Activated naive CD8-positive, alpha-beta T cell treated with anti-CD3 and anti-CD28 coated beads, Interleukin-2, amount 50 U/mL, for 24 hours (primary cell): ENCODE measurements at places on chromosomes 2 and 18.
A peak's percentile ranks its signal among the peaks of the same experiment; 100 is the strongest.

DNA sequence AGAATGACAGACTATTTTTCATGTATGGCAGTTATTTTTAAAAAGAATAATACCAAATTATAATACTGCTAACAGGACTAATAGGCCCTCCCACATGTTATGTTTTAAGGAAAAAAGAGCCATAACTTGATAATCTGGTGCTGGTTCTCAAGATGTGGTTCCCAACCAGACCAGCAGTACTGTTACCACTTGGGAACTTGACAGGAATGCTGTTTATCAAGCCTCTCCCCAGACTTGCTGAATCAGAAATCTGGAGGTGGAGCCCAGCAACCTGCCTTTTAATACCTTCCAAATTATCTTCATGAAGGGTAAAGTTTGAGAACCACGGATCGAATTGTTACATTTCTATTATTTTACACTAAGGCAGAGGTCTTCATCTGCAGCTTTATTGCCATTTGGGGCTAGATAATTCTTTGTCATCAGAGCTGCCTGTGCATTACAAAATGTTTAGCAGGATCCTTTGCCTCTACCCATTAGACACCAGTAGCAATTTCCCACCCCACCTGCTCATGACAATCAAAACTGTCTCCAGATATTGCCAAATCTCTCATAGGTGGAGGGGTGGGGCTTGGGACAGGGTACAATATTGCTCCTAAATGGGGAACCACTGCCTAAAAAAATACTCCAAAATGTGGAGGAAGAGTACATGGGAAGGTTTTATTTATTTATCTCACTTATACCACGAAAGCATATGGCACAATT lies 629.6 kb downstream of the ARHGAP15 start:
- no peaks in the 10 kb centered on the region for H3K27me3 ChIP-seq
- no peaks in the 10 kb centered on the region for H3K4me1 ChIP-seq
- no peak overlapping the region for H3K4me3 ChIP-seq
- no peak for DNase-seq
- H3K27ac ChIP-seq = no peak overlapping the region

- H3K27me3 ChIP-seq = peaks cover 9% of the 10 kb centered on the region
- H3K36me3 ChIP-seq = no peaks in the 10 kb centered on the region
- no peak for DNase-seq
- H3K4me3 ChIP-seq = no peak overlapping the region
These were observed 419.7 kb upstream of the MEX3C start for GRCh38 chr18:51617167-51617566.

- H3K27ac ChIP-seq = no peak overlapping the region
- no peaks in the 10 kb centered on the region for H3K4me1 ChIP-seq
- H3K27me3 ChIP-seq = peaks cover 9% of the 10 kb centered on the region
These were observed 57.7 kb downstream of the ARHGEF4 start for GRCh38 chr2:130894326-130894942.

- peak overlapping the region; percentile 22 for H3K4me3 ChIP-seq
- no peak for DNase-seq
- H3K36me3 ChIP-seq = peaks cover 81% of the 10 kb centered on the region
- peaks cover 83% of the 10 kb centered on the region for H3K4me1 ChIP-seq
- H3K27me3 ChIP-seq = no peaks in the 10 kb centered on the region
- H3K27ac ChIP-seq = peak overlapping the region; percentile 65
These were observed 61.8 kb downstream of the ARHGAP25 start for GRCh38 chr2:68796295-68796905.

- H3K36me3 ChIP-seq = peaks cover 25% of the 10 kb centered on the region
- H3K4me1 ChIP-seq = peaks cover 15% of the 10 kb centered on the region
- H3K27me3 ChIP-seq = no peaks in the 10 kb centered on the region
- peak overlapping the region; percentile 0 for H3K27ac ChIP-seq
- H3K4me3 ChIP-seq = peak overlapping the region; percentile 12
These were observed 245.3 kb downstream of the STK39 start for GRCh38 chr2:168002021-168002553.

DNA sequence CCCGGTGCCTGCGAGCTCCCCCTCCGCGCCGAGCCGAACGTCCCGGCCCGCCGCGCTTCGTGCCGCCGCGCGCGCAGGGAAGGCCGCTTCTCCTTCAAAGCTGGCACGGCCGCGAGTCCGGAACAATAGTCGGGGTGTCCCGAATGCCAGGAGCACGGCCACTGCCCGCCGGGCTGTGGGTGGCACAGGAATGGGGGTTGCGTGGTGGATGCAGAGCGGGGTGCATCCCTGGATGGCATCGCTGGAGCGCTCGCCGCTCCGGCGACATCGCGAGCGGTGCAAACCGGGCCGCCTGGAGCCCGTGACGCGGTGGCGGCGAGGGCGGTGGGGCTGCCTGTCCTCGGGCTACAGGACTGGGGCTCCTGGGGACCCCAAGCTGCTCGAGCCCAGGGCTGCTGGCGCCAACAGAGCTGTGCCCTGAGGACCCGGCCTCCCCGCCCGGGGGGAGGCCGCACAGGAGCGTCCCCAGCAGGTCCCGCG lies 1.1 kb upstream of the SATB2 start:
- peaks cover 59% of the 10 kb centered on the region for H3K27me3 ChIP-seq
- peak; percentile 24 for DNase-seq
- no peak overlapping the region for H3K27ac ChIP-seq

DNA sequence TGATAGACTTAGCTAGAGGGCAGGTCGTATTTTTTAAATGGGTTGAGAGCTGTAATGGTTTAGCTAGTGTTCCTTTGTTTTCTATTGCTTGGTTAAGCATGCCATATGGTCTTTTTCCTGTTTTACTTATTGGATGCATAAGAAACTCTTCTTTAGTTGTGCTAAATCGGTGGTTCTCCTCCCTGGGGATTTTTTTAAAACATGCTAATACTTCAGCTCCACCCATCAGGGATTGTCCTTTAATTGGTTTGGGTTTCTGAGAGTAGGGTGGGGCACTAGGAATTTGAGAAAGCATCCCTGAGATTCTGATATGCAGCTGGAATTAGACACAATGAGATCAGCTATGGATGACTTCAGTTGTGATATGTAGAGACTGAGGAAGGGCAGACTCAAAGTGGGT lies 497.2 kb downstream of the THSD7B start:
- no peaks in the 10 kb centered on the region for H3K27me3 ChIP-seq
- no peak overlapping the region for H3K4me3 ChIP-seq
- H3K27ac ChIP-seq = no peak overlapping the region
- no peaks in the 10 kb centered on the region for H3K36me3 ChIP-seq
- DNase-seq = no peak

DNA sequence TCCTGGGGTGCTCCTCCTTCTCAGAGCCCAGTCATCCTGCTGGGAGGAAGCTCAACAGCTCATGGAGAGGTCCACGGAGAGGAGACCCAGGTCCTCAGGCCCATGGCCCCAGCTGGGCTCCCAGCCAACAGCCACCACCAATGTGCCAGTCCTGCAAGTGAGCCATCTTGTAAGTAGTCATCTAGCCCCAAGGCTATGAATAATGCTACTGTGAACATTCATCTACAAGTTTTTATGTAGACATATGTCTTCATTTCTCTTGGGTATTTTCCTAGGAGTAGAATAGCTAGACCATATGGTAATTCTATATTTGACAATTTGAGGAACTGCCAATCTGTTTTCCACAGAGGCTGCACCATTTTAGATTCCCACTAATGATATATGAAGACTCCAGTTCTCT lies 166.1 kb downstream of the MTCL1 start:
- DNase-seq = no peak
- no peak overlapping the region for H3K27ac ChIP-seq
- no peak overlapping the region for H3K4me3 ChIP-seq
- H3K4me1 ChIP-seq = no peaks in the 10 kb centered on the region
- H3K36me3 ChIP-seq = no peaks in the 10 kb centered on the region
- peaks cover 3% of the 10 kb centered on the region for H3K27me3 ChIP-seq

DNA sequence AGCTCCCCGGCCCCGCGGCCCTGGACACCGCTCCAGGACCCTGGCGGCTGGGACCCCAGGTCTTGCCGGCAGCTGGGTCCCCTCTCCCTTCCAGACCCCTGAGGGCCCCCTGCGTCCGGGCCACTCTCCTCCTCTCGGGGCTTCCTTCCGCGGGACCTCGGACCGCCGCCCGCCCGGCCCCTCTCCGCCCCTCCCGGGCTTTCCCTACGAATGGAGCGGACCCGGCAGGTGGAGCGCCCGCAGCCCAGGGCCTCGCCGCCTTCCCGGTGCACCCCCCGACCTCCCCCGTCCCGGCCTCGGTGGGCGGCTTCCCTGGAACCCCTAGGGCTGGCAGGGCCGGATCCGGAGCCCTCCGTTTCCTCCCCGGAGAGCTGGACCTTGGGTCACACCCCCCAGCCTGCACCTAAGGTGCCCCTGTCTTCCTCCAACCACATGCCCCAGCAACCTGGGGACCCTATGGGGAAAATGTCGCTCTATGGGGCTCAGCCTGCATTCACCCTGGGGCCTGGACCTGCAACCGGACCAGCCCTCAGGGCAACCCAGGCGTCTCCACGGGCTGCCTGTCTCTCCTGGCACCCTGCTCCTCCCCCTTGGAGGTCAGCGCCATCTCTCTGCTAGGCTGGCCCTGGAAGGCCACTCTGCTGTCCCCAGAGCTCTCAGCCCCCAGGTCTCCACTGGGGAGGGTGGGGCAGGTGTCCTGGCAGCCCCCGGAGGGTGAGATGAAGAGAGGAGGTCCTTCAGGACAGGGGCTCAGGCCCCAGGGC lies 730 bp downstream of the B3GNT7 start:
- peaks cover 22% of the 10 kb centered on the region for H3K27me3 ChIP-seq
- no peak overlapping the region for H3K27ac ChIP-seq
- H3K36me3 ChIP-seq = no peaks in the 10 kb centered on the region
- peak overlapping the region; percentile 62 for H3K4me3 ChIP-seq

DNA sequence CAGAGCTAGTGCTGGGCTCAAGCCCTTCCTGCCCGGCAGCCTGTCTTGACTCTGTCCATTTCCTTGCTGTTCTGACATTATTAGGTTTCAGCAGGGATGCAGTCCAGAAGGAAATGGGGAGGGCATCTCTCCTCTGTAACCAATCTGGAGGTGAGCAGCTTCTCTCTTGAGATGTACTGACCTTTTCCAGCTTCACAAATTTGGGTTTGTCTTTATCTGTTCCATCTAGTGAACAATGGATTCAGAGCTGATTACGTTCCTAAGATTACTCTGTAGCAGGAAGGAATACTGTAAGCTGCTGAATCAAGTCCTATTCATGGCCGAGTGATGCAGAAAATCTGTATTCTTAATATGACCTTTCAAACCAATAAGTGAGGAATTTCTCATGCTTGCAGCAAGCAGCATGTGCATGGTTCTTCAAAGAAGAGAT lies 11.0 kb downstream of the PLA2R1 start:
- H3K36me3 ChIP-seq = no peaks in the 10 kb centered on the region
- H3K27ac ChIP-seq = no peak overlapping the region
- H3K4me1 ChIP-seq = no peaks in the 10 kb centered on the region
- no peak overlapping the region for H3K4me3 ChIP-seq

DNA sequence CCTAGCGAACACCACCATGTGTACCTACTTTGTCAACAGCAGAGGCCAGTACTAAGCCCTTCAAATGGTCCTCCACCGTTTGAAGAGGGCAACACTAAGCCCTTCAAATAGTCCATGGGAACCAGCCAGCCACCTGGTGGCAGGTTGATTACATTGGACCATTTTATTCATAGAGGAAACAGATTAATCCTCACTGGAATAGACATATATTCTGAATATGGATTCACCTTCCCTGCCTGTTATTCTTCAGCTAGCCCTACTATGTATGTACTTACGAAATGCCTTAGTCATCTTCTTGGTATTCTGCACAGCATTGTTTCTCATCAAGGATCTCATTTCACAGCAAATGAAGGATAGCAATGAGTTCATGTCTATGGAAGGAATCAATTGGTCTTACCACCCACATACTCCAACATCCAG lies 10.0 kb upstream of the ZNF396 start:
- H3K27me3 ChIP-seq = peaks cover 11% of the 10 kb centered on the region
- no peak overlapping the region for H3K27ac ChIP-seq
- H3K4me1 ChIP-seq = peaks cover 4% of the 10 kb centered on the region

- no peaks in the 10 kb centered on the region for H3K36me3 ChIP-seq
- H3K27me3 ChIP-seq = no peaks in the 10 kb centered on the region
- no peak overlapping the region for H3K27ac ChIP-seq
- no peaks in the 10 kb centered on the region for H3K4me1 ChIP-seq
These were observed 152.8 kb downstream of the CAPN13 start for GRCh38 chr2:30654404-30654803.

- no peaks in the 10 kb centered on the region for H3K27me3 ChIP-seq
- no peaks in the 10 kb centered on the region for H3K36me3 ChIP-seq
- no peak overlapping the region for H3K4me3 ChIP-seq
- H3K4me1 ChIP-seq = no peaks in the 10 kb centered on the region
- no peak for DNase-seq
- no peak overlapping the region for H3K27ac ChIP-seq
These were observed 48.4 kb downstream of the LRP1B start for GRCh38 chr2:142082368-142082767.

DNA sequence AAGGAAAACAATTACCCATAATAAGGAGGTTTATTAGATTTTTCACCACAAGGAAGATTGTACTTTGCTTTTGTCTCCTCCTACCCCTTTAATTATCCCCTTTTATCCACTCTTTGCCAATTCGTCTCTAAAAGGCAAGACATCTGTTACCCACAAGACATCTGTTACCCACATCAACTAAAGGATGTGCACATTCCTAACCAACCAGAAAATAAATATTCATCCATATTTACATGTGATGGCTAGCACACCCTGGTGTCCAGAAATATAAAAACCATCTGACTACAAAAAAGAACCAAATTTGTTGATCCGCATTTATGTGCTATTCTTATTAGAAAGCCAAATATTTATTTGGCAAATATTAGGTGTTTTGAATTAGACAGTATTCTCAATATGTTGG lies 35.7 kb downstream of the ACVR1C start:
- H3K4me3 ChIP-seq = no peak overlapping the region
- H3K27ac ChIP-seq = no peak overlapping the region
- H3K27me3 ChIP-seq = peaks cover 3% of the 10 kb centered on the region
- DNase-seq = no peak
- H3K36me3 ChIP-seq = no peaks in the 10 kb centered on the region
